ENCODE measurements at places on chromosomes 11 and 22.

GRCh38 chr22:23218867-23219251 lies 38.5 kb downstream of the BCR start:
- DNase-seq, result peak; percentile 81

DNA sequence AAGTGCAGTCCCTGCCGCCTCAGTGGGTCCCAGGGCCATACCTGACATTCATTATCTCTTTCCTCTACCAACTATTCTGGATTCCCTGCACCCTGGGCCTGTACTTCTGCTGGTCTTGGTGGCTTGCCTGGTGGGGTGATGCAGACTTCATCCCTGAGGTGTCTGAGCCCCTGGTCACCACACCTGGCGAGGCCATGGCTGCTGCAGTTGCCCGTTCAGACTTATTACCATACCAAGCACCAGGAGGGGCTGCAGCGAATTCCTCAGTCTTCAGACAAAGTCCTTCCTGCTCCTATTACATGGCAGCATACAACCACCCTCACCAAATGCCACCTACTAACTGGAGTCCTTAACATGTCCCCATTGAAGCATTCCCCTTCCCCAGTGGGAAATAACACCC lies 73.0 kb upstream of the SLC22A12 start:
- no peak for DNase-seq

DNA sequence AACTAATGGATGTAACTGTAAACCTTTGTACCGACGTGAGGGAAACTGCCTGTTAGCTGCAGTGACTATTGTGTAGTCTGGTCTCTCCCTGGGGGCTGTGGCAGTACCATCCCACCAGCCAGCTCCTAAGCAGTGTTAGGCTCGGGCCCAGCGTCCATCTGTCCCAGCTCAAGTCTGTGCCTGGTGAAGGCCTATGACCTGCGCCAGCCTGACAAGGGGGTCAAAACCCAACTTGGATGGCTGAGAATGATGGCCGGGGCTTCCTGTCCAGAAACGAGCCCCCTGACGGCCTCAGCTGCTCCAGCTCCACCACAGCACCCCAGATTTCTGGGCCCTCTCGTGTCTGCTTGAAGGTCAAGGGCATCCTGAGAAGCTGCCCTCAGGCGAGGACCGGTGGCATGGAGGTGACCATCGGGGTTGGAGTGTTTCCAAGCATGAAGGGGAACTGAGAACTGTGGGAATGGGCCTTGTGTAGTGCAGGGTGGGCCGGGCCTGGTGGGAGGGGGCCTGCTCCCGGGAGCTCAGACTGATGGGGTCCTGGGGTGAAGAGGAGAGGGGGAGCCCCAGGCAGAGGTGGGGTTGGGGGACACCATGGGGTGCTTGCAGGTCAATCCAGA lies 14.3 kb upstream of the SPI1 start:
- DNase-seq, result no peak

- DNase-seq, result no peak
Observed at GRCh38 chr11:13038366-13038765, 29.2 kb downstream of the RASSF10 start.

DNA sequence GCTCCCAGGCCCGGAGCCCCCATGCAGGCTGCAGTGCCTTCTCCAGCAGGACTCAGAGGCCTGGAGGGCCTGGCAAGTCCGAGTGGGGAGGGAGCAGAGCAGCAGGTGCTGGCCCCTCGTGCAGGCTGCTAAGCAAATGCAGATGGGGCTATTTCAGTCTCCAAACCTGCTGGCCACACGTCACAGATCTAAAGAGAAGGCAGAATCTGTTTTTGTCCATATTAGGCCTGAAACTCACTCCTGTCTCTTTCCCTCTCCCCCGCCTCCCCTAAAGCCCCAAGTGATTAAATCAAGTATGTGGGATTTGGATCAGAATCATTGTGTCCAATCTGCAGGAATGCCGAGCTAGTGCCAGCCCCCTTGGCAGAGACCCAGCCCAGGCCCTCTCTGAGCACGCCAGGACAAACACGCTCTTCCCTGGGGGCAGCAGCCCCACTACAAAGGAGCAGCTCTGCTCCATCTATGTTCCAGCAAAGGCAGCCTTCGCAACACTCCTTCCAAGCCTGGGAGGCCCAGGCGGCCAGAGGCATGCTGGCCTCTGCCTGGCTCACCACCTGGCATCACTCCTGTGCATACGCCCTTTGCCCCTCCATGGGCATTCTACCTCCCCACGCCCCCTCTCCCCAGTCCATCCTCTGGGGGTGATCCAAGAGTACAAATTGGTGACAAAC lies 26.5 kb downstream of the RPL27A start:
- DNase-seq, result no peak

GRCh38 chr22:46858181-46858771 lies 95.8 kb downstream of the TBC1D22A start:
- no peak for DNase-seq

DNA sequence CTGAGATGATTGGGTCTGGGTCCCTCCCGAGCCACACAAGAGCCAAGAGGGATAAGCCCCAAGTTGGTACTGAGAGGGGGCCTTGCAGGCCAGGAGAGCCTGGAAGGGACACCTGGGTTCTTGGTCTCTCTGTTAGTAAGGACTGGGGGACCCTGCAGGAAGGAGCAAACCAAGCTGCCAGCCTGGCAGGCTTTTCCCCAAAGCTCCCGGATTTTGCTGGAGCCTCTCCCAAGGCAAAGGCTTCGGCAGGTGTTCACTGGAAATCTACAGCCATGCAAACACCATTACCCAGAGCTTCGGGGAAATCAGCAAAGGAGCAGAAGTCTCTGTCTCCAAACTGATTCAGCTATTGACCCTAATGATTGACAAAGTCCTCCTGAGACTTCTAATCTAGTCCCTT lies 527.9 kb downstream of the BUD13 start:
- DNase-seq, result no peak

DNA sequence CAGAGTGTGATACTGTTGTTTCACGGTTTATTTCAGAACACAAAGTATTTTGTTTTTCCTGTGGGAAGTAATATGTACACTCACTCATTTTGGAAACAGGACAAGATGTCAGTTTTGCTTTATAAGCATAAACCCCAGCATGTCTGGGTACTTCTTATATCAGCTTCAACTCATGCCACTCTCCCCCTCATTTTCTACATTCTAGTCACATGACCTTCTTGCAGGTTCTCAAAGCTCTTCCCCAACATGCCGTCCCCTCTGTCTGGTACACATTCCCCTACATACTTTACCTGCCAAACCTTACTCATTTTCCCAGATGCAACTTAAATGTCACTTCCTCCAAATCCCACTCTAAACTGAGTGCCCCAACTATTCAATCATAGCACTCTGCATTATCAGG lies 1.6 kb upstream of the CTR9 start:
- DNase-seq, result no peak

DNA sequence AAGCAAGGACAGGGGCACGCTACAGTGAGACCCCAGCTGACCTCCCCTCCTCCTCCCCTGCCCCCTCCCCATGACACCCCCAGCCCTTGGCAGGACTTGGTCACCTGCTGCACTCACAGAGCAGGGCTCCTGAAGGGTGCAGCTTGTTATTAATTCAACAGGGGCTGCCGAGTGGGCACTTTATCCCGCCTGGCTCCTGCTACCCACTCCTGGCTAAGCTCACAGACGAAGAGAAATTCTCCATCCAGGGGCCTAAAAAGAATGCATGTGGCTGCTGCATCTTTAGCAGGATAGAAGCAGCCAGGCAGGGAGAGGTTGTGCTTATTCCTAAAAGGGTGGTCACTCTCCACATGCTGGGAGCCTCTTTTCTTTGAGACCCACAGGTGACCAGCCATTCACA lies 40.3 kb downstream of the GALNT18 start:
- no peak for DNase-seq

- DNase-seq, result peak; percentile 66
Observed at GRCh38 chr22:28424427-28425080, 255.1 kb downstream of the TTC28 start.

- peak; percentile 20 for DNase-seq
Observed at GRCh38 chr11:78961247-78961646, 386.6 kb upstream of the NARS2 start.

DNA sequence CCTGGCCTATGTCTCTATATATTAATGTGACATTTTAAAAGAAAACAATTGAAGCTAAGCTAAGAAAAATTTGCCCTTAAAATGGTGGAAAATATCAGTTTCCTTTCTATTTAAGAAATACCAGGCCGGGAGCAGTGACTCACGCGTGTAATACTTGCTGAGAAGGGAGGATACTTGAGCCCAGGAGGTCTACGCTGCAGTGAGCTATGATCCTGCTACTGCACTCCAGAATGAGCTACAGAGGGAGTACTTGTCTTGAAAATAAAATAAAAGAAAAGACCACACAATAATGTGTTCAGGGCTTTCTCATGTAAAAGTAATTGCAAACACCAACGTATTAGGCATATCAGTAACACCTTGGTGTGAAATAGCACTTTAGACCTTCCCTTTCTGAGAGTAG lies 1.4 kb upstream of the PRSS23 start:
- peak; percentile 97 for DNase-seq

GRCh38 chr11:35165423-35166368 lies 26.7 kb downstream of the CD44 start:
- DNase-seq, result peak; percentile 91

DNA sequence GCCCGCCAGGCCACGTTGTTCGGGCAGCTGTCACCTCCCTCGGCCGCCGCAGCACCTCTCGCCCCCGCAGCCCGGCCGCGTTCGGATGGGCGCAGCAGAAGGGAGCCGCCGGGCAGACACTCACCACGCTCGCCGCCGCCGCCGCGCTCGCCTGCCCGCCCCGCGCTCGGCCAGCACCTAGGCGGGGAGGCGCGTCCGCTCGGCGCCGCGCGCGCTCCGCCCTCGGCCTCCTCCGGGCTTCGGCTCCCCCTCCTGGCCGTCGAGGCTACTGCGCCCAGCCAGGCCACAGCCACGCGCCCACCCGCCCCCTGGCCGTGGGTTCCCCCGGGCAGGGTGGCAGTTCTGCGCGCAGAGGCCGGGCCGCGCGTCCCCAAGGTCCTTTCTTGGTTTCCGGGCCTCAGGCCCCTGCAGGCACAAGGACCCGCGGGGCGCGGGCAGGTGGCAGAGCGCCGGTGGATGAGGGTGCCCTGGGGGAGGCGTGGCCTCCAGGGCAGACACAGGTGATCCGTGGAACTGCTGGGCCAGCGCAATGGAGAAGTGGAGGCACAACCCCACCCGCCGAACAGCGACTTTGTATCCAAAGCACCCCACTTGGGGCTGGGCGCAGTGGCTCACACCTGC lies at the start of gene SLC25A22:
SLC25A22 (minus strand) TSS at position 189 of the 621 bp plus-strand sequence. CDS start 3,275 bp downstream, outside the sequence.
- peak; percentile 78 for DNase-seq

DNA sequence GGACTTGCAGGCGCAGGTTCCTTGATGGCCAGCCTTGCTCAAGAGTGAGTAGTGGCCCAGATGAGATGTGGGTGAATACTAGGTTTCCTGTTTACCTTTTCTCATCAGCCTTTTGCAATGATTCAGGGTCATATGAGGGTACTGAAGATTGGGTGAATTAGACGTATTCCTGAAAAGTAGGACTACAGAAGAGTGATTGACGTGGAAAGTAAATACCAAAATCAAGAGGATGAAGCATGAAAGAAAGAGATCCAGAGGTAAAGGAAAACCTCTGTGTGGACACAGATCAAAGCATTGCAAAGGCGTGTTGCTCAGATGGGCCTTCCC lies 59.9 kb downstream of the CYB5R2 start:
- peak; percentile 33 for DNase-seq

GRCh38 chr11:15451713-15452112 lies 337.0 kb downstream of the INSC start:
- no peak for DNase-seq

- DNase-seq, result peak; percentile 86
Observed at GRCh38 chr11:134119094-134119493, 50.2 kb downstream of the JAM3 start.

- peak; percentile 82 for DNase-seq
Observed at GRCh38 chr22:46547883-46548244, 10.4 kb upstream of the CELSR1 start.

- no peak for DNase-seq
Observed at GRCh38 chr11:1932105-1932480, 12.6 kb downstream of the TNNT3 start.

DNA sequence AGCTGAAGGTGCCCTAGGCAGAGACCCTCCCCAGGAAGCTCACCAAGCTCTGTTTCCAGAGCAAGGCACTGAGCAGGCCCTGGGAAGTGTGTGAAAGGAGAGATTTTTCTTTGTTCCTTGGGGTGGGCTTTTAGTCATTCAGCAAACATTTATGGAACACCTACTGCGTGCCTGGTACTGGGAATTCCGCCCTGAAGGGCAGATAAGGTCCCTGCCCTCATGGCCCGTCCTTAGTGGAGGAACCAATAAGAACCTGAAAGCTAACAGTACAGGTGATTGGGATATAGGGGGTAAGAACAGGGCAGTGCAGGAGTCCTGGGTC lies 3.9 kb downstream of the TMEM134 start:
- no peak for DNase-seq

- no peak for DNase-seq
Observed at GRCh38 chr11:128098781-128099180, 488.6 kb downstream of the ETS1 start.
